Adrenal gland (tissue), 19 donors: ENCODE measurements at places on chromosomes 4 and X. TPM values are rescaled to one million over a fixed set of nuclear protein-coding genes. Genes with fewer than 3 reads are reported as not detected.

PPBP gene
- not detected for polyA plus RNA-seq

HSFX1 gene
- 0.80 TPM for polyA plus RNA-seq

FAM133A gene
- 1.1 TPM for polyA plus RNA-seq

APLN gene
- 2.7 TPM for polyA plus RNA-seq

LNX1 gene
- polyA plus RNA-seq: 3.4 TPM

NIPAL1 gene
- 0.16 TPM for polyA plus RNA-seq

SPOCK3 gene
- polyA plus RNA-seq: 6.4 TPM

DNA sequence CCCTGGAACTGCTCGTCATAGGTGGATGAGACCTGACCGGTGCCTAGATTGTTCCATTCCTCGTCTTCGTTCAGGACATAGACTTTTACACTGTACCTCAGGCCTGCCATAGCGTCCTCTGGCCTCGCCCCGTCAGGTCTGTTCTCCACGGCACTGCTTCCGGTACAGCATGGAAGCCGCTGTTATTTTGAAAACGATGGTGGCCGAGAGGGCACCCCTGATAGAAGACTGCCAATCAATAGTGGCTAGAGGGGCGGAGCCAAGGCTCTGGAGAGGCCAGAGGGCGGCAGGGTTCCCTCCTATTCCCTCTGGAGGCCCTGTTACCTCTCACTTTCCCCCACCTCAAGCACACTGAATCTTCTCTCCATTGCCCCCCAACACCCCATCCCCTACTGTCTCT, at the start of gene PPP4R3C:
TSS of gene PPP4R3C (minus strand) at position 155 of the 400 bp plus-strand sequence. CDS start at position 110, 45 bp downstream.
- H3K27ac ChIP-seq: no peak within 1 kb of the TSS
- H3K4me1 ChIP-seq: no peaks in the 10 kb centered on the region
- H3K36me3 ChIP-seq: no peaks in the 10 kb centered on the region
- H3K27me3 ChIP-seq: peaks cover 7% of the 10 kb centered on the region
- no peak within 1 kb of the TSS for H3K4me3 ChIP-seq

DNA sequence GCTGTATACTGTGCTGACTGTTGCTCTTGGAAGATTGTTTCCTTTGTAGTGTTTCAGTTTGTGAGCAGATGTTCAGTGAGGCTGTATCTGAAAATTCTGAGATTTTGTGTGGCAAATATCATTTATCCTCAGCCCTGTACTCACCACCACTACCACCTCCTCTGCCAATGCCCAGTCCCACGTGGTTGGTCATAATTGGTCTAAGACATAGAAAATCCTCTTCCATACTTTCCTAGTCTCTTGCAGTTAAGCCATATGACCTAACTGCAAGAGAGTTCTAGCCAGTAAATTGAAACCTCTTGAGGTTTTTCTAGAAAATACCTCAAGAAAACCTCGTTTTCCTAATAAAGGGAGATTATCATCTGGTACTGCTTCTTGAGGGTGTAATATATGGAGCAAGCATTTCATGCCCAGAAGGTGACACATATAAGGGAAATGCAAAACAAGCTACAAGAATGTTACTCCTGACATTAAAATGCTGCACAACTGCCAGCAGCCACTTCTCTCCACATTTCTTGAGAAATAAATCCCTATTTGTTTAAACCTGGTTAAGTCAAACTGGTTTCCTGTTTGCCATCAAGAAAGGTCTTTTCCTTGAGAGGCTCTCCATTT, 32.8 kb downstream of the ABCE1 start:
- H3K4me3 ChIP-seq: no peak overlapping the region
- no peaks in the 10 kb centered on the region for H3K27me3 ChIP-seq
- no peaks in the 10 kb centered on the region for H3K36me3 ChIP-seq
- H3K4me1 ChIP-seq: no peaks in the 10 kb centered on the region
- H3K27ac ChIP-seq: no peak overlapping the region

GRCh38 chrX:87896057-87896456, 378.5 kb downstream of the KLHL4 start:
- no peaks in the 10 kb centered on the region for H3K4me1 ChIP-seq
- no peaks in the 10 kb centered on the region for H3K27me3 ChIP-seq
- H3K27ac ChIP-seq: no peak overlapping the region
- no peak for DNase-seq
- no peak overlapping the region for H3K4me3 ChIP-seq
- H3K36me3 ChIP-seq: no peaks in the 10 kb centered on the region

DNA sequence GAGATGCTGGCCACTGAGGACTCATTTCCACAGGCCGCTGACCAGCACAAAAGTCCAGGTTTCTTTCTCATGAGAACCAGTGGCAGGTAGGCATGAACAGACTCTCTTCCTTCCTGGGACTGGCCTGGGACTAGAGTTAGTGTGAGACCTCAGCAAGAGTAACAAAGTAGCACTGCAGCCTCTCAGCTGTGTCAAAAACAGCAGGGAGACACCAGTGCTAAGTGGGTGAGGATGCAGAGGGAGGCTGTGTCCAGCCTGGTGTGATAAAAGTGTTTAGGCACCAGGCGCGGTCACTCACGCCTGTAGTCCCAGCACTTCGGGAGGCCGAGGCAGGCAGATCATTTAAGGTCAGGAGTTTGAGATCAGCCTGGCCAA, 42.9 kb downstream of the TRIM2 start:
- no peak for DNase-seq
- H3K27me3 ChIP-seq: no peaks in the 10 kb centered on the region
- peaks cover 51% of the 10 kb centered on the region for H3K4me1 ChIP-seq
- H3K36me3 ChIP-seq: no peaks in the 10 kb centered on the region
- H3K4me3 ChIP-seq: no peak overlapping the region

DNA sequence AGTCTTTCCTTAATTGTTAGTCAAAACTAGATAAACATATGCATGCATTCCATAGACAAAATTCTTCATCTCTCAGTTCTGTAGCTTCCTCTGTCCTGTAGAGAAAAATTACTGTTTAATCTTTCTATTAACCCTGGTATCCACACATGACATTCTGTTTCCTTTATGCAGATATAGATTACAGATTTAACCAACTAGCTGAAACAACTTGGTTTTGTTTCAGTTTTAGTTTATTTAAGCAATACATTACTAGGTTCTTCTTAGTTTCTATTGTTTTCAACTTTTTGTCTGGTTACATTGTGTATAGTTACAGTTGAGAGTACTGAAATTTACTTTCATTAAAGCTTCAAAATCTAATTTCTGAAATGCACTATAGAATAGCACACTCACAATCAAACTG, 933.9 kb upstream of the EPHA5 start:
- no peak overlapping the region for H3K4me3 ChIP-seq
- no peaks in the 10 kb centered on the region for H3K4me1 ChIP-seq
- H3K36me3 ChIP-seq: no peaks in the 10 kb centered on the region
- H3K27ac ChIP-seq: no peak overlapping the region
- no peaks in the 10 kb centered on the region for H3K27me3 ChIP-seq

DNA sequence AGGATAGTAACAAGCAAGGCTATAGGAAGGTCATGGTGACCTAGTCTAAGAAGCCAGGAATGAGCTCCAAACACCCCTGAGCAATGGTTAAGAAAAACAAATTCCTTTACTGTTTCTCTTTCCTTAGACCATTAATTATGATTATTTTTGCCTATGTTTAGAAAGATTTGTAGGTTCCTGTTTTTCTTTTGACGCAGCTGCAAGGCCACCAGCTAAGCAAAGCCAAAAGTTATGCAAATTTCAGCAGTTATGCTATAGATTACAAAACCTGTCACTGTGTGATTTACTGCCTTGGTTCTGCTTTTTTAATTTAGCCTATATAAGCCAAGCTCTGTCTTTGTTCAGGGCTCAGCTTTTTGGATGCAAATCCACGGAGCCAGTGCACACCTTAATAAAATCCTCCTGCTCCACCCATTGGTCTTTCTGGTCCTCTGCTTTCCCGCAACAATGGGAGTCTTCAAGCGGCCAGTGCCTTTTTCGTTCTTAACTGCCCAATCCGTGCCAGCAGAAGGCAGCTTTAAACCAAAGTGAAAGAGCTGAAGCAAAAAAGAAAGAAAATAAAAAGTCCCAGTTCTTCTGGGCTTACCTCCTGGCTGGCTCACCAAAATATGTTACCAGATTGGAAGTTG, 1.4 kb upstream of the CEP135 start:
- no peaks in the 10 kb centered on the region for H3K27me3 ChIP-seq
- H3K4me1 ChIP-seq: peaks cover 18% of the 10 kb centered on the region

- H3K36me3 ChIP-seq: no peaks in the 10 kb centered on the region
- H3K4me3 ChIP-seq: no peak overlapping the region
- H3K4me1 ChIP-seq: no peaks in the 10 kb centered on the region
Observed at GRCh38 chr4:80196259-80196921, 913 bp upstream of the PRDM8 start.

- no peak for DNase-seq
- H3K36me3 ChIP-seq: no peaks in the 10 kb centered on the region
- H3K4me1 ChIP-seq: peaks cover 5% of the 10 kb centered on the region
- no peaks in the 10 kb centered on the region for H3K27me3 ChIP-seq
- H3K4me3 ChIP-seq: no peak overlapping the region
Observed at GRCh38 chr4:113588895-113589668, 172.5 kb downstream of the CAMK2D start.

- H3K27ac ChIP-seq: peak overlapping the region; percentile 83
- no peaks in the 10 kb centered on the region for H3K4me1 ChIP-seq
- no peak overlapping the region for H3K4me3 ChIP-seq
- no peak for DNase-seq
Observed at GRCh38 chrX:154412468-154412867, 1.1 kb downstream of the TAFAZZIN start.

DNA sequence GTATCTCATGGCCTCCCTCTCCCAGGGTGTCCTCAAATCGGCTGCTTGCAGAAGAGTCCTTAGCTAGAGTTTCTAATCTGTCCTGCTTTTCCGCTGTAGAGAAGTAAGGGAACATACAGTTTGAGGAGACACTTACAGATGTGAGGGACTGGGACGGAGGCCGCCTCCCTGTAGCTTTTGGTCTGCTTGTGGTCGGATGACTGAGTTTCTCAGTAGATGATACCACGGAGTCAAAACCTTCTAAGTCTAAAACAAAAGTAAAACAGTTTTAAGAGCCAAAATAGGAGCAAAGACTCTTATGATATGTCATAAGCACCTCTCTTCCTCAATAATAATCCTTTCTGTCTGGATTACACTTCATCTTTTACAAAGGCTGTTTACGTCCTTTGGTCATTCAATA, 34.5 kb upstream of the MAP3K15 start:
- no peaks in the 10 kb centered on the region for H3K27me3 ChIP-seq
- no peaks in the 10 kb centered on the region for H3K36me3 ChIP-seq
- H3K4me1 ChIP-seq: no peaks in the 10 kb centered on the region
- H3K27ac ChIP-seq: no peak overlapping the region
- DNase-seq: no peak
- H3K4me3 ChIP-seq: no peak overlapping the region

GRCh38 chrX:120725874-120726273, 96.0 kb upstream of the C1GALT1C1 start:
- no peak for DNase-seq
- no peak overlapping the region for H3K27ac ChIP-seq
- H3K4me1 ChIP-seq: no peaks in the 10 kb centered on the region
- no peaks in the 10 kb centered on the region for H3K36me3 ChIP-seq
- H3K27me3 ChIP-seq: no peaks in the 10 kb centered on the region

- no peak overlapping the region for H3K27ac ChIP-seq
- H3K27me3 ChIP-seq: no peaks in the 10 kb centered on the region
- no peak overlapping the region for H3K4me3 ChIP-seq
- no peak for DNase-seq
Observed at GRCh38 chrX:110135618-110136017, 132.7 kb downstream of the TMEM164 start.

DNA sequence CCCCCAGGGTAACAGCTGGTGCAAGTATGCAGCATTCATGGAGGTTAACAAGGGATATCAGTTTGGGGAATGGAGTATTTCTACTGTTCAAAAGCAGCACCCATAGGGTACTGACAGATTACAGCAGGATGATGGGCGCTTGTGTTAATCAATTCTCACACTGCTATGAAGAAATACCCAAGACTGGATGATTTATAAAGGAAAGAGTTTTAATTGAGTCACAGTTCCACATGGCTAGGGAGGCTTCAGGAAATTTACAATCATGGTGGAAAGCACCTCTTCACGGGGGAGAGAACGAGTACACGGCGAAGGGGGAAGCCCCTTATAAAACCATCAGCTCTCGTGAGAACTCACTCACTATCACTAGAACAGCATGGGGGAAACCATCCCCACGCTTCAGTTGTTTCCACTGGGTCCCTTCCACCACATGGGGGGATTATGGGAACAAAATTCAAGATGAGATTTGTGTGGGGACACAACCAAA, 64.1 kb downstream of the TNIP2 start:
- no peak overlapping the region for H3K27ac ChIP-seq
- H3K27me3 ChIP-seq: no peaks in the 10 kb centered on the region
- no peak overlapping the region for H3K4me3 ChIP-seq
- peaks cover 89% of the 10 kb centered on the region for H3K36me3 ChIP-seq

DNA sequence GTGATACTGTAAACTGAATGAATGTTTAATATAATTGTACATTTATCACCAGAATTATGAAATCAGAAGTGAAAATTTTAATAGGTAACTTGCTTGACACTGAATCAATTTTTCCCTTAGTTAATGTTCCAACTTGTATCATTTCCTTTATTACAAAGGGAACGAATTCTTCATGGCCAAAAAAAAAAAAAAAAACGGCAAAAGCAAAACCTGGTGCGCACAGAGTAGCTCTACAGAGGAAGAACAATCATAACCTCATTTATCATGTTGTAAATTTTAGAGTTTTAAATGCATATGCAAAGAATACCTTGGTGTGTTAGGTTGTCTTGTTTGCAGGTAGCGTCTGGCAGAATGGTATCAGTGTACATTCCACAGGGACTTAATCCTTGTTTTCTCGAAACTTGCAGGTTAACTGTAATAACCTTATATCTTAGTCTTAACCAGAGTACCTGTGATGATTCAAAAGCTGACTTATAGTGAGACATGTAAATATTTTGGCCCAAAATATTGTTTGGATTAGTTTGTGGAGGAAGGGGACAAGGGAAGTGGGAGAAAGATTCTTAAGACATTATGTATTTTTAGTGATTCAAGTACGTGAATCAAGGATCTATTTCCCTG, 70.0 kb downstream of the NPNT start:
- no peak overlapping the region for H3K4me3 ChIP-seq
- H3K27ac ChIP-seq: no peak overlapping the region
- H3K27me3 ChIP-seq: no peaks in the 10 kb centered on the region
- DNase-seq: no peak
- H3K36me3 ChIP-seq: no peaks in the 10 kb centered on the region
- no peaks in the 10 kb centered on the region for H3K4me1 ChIP-seq

DNA sequence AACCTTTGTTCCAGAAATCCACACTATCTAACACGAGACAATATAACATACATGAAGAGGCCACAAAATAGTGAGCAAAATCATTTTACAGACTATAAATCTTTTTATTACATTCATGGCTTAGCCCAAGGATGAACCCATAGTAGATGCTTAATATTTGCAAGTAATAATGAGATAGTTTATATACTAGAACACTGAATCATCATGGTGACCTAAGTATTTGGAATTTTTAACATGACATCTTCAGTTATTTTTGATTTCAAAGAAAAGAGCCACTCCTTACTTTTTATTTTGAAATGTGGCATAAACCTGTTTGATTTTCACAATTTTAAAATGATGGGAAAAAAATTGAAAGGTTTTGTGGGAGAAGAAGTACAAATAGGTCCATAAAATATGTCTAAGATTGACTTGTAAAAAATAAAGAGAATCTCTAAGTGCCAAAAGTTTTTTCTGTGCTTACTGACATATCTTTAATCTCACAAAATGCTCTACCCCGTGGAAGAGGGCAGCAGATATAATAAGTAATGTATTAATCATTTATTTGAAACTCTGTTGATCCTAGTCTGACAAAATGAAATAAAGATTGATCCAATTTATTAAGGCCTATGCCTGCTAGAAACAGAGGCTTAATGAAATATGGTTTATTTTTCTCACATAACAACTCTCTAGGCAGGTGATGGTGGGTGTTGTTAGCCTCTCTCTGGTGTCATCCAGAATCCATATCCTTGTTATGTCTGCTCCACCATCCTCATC, 224.5 kb upstream of the CENPE start:
- no peak overlapping the region for H3K27ac ChIP-seq
- H3K4me3 ChIP-seq: no peak overlapping the region
- no peaks in the 10 kb centered on the region for H3K36me3 ChIP-seq
- H3K27me3 ChIP-seq: no peaks in the 10 kb centered on the region

GRCh38 chr4:91837608-91838029, 466.1 kb upstream of the GRID2 start:
- no peak for DNase-seq
- no peaks in the 10 kb centered on the region for H3K27me3 ChIP-seq
- H3K27ac ChIP-seq: no peak overlapping the region
